ENCODE measurements at places on chromosomes 2 and 18.

DNA sequence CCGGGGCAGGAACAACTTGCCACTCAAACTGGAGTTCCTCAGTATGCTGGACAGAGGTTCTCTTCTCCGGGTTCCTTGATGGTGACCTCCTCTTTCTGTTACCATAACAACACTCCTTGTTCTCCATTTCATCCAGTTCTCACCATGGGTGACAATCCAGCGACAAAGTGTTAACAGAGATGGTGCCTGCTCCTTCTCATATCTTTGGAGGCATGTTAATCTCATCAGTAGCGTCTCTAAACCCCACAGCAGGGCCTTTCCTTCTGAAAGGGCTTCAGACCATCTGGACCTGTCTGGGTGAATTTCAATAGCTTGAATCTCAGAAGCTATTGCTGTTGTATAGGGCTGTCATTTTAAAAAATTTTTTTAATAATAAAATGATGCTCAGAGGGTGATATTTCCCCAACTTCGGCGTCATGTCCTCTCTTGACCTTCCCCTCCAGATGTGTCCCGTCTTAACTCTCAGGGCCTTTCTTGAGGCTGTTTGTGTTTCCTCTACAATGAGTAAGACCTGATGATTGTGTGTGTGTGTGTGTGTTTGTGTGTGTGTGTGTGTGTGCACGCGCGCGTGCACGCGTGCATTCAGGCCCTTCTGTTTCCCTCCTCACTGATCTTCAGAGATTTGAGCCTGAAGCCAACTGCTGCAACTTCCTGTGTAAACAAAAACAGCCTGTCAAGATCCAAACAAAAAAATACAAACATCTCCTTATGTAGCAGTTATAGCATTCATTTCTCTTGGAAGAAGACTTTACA lies 24.3 kb upstream of the CETN1 start:
- no peak for DNase-seq

GRCh38 chr18:3014503-3015203 lies 1.7 kb upstream of the LPIN2 start:
- DNase-seq, result no peak

- no peak for DNase-seq
These were observed 41.0 kb downstream of the SPP2 start for GRCh38 chr2:234091432-234091879.

- no peak for DNase-seq
These were observed 19.3 kb downstream of the ST6GAL2 start for GRCh38 chr2:106866641-106867040.

GRCh38 chr2:188853307-188853706 lies 120.9 kb upstream of the COL3A1 start:
- DNase-seq, result no peak

- no peak for DNase-seq
These were observed 4.4 kb downstream of the XRCC5 start for GRCh38 chr2:216113572-216113971.

DNA sequence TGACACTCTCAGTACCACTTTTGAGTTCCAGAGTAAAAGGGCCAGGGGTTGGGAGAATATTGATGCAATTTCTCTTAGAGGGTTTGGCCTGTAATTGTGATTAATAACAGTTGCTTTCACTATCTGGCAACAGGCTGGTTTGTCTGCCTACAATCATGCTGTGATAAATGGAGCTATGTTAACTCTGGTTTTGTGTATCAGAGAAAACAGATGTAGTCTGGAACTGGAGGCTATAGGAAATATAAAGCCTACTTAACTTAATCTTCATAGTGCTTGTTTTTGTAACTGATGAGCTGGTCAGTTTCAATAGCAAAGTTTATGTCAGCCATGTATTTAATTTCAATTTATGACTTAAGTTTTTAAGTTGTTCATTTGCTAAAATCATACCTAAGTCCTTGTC lies 138.0 kb downstream of the AGPS start:
- no peak for DNase-seq

- DNase-seq, result no peak
These were observed 31.4 kb downstream of the CAPN13 start for GRCh38 chr2:30775833-30776232.

DNA sequence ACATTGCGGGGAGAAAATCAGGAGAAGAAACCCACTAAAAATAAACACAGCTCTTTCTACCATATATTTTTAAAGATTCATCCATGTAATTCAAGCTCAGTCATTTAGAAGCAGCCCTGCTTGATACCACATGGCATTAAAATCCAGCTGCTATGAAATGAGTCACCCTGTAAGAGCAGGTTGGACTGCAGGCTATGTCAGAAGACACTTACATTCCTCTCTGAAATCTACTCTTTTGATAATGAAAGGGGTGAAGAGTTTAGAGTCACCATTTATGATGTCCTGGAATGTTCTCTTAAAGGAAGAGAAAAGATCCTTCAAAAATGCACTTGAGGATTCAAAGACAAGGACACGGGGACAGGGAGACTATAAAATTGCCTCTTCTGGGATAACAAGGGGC lies 100.6 kb upstream of the APCDD1 start:
- no peak for DNase-seq

DNA sequence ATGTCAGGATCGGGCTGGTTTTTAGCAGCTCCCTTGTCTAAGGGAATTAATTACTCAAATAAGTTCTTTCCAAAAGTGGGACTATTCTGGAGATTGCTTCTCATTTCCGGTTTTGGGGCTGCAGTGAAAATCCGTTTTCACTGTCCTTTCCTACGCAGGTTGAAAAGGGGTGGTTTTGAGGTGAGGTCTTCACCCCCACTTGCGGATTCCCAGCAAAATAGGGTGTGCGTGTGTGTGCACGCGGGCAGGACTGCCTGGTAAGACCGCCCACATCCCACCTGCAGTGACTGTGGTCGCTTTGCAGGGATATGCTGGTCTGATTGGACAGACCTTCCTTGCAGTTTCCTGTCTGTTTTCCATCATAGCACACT lies 472 bp upstream of the PLEKHM3 start:
- peak; percentile 12 for DNase-seq

DNA sequence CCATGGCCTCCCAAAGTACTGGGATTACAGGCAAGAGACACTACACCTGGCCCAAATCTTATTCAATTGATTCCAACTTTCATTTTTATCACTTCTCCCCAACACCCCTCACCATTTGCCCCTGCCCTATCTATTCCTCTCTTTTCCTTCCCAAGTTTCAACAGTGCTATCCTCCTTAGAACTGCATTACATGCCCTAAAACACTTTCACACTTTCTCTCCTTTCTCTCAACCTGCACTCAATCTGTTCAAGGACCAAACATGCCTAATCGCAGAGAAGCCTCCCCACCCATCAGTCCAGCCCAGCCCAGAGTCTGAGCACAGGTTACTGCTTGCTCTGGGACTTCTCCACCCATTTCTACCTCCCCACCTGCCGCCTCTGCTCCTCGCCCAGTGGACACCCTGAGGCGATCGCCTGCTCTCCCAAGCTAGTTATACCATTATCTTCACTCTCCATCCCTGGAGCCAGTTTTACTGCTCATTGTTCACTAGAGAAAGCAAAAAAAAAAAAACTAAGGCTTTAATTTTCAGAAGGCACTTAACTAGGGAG lies 23.7 kb upstream of the DSG1 start:
- DNase-seq, result no peak

DNA sequence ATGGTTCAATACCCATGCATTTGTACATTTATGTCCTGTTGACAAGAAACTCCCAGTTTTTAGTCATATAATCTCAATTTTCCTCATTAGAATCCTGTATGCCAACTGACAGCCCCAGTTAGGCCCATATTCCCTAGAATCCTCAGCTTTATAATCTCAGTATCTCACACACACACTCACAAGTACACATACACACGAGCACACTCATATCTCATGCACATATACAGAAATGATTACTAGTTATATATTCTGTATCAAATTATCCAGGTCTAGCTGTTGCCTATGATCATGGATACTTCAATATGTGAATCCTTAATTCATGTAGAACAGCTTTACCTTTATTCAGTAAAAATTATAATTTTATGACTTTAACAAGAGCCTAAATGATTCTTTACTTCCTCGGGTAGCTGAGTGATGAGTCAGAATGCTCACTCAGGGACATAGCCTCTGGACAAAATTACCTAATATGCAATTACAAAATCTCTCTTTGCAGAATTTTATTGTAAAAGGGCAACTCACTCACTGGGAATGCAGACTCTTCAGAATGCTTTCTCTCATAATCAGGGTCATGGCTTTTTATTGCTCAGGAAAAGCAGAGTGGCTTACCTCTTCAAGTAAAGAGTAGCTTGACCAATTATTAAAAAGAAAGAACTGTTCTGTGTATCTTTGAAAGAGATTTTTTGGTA lies 193.6 kb upstream of the PIK3C3 start:
- DNase-seq, result no peak

DNA sequence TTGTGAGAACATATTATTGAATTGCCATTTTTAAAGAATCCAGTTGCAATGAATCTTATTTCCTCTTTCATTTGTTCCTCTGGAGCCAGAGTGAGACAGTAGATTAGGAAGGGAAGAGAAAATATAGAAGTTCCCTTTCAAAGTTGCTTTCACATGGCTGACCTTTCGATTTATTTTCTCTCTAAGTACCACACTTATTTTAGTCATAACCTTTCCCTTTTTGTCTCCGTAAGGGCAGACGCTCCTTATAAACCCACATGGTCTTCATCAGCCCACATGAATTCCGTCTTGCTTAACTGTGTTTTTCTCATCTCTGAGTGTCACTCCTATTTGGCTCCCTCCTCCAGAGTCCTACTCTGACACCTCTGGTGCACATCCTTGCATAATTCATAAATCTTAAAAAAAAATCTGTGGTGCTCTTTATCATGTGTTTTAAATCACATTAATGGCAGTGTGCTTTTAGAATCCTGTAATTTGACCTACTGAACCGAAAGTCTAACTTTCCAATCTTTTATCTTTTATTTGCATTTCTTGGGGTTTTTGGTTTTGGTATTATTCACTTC lies 38.5 kb upstream of the ZNF396 start:
- no peak for DNase-seq

GRCh38 chr2:172247203-172247602 lies 144.5 kb upstream of the DLX2 start:
- no peak for DNase-seq

- DNase-seq, result no peak
These were observed 25.5 kb downstream of the DPYSL5 start for GRCh38 chr2:26873286-26873983.

DNA sequence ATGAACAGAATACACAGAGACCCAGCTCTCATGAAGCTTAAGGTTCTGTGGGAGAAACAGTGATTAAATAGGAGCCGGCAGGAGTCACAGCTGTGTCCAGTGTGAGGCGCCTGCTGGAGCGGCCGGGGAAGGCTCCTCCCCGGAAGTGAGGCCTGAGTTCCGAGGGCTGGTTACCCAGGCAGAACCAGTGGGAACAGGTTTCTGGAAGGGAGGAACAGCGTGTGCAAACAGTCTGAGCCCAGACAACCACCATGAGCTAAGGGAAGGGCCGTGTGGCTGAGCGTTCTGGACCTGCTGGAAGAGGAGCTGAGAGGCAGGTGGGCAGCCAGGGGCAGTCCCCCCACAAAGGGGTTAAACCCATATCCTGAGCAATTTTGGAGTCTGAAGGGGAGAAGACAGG lies 26.0 kb upstream of the NPAS2 start:
- DNase-seq, result no peak

DNA sequence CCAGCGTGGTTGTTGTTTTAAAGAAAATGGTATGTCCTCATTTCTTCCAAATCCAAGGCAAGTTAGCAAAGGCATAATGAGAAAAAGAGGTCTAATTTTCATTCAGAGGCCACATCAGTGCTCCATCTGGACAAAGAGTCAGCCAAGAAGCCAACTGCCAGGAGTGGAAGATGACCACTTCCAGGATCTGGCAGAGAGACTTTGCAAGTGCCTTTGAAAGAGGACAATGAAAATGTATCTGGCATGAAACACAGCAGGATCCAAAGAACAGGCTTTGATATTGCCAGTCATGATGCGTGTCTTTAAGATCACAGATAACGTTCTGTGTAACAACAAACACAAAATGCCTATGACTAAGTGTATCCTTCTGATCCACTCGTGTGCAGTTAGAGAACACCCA lies 82.8 kb downstream of the AFF3 start:
- DNase-seq, result no peak

DNA sequence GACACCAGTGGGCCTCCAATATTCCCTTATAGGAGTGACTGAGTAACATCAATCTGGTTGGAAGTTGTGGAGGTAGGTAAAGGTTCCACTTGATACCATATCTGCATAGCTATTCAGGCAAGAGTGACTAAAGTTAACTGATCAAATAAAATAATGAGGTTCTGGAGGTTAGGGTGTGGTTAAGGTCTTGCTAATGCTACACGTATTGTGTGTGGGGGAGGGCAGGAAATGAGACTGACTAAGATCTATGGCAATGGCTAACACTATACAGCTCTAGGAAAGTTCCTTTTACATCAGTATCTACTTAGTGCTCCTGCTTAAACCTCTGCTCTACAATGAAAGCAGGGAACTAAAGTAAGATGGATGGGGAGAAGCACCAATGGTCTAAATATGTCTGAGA lies 149.1 kb upstream of the MGAT5 start:
- no peak for DNase-seq

GRCh38 chr2:101262142-101262541 lies 9.5 kb downstream of the CNOT11 start:
- no peak for DNase-seq

DNA sequence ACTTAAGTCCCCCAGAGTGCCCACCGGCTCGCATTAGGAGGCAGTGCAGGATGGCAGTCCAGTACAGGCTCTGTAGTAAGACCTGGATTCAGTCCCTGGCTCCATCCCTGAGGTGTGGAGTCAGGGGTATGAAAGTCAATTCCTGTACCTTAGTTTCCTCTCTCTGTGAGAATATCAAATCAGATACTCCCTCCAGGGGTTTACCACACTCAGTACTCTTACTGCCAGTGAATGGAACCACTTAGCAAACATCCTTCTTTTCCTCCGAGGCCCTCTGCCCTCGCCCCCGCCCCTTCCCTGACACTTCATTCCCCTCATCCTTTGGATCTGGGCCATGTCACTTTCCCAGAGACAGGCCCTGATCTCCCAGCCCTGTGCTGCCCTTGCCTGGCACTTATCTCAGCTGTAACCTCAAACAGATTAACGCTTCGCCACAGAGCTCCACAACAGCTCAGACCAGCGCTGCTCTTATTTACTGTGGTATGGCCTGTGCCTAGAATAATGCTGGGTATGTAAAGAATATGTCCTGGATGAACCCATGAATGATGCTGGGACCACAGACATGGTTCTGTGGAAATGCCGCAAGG lies 159.0 kb upstream of the TMEM200C start:
- no peak for DNase-seq

- DNase-seq, result no peak
These were observed 153.6 kb downstream of the COL4A4 start for GRCh38 chr2:227010433-227010832.

DNA sequence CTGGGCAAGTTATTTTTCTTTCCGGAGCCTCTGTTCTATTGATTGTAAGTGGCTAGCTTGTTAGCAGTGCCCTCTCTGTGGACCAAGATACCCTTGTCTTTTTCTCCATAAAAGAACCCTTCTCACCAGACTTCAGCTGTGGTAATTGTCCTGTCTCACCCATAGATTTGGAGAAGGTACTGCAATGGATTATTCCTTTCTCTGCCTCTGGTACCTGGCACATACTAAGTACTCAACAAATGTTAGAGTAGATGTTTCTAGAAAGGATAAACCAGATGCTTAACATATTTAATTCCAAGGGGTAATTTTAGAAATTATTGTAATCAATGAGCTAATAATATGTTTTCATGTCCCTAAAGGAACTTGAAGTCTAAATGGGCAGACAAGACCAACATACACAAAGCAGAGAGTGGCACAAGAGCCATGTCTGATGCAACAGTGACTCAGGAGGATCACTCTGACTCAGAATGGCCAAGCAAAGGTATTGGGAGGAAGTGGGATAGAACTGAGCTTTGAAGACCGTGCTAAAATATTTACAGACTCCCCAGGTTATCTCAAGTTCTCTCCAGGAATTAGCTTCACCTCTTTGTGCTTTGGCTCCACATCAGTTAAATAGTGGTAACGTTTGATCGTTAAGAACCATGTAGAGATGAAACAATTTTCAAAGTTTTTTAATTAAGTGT lies 129.7 kb upstream of the OSR1 start:
- no peak for DNase-seq
